ENCODE measurements at places on chromosomes 1 and 21.

- no peak for DNase-seq
Observed at GRCh38 chr1:10520497-10520896, 45.7 kb downstream of the PEX14 start.

DNA sequence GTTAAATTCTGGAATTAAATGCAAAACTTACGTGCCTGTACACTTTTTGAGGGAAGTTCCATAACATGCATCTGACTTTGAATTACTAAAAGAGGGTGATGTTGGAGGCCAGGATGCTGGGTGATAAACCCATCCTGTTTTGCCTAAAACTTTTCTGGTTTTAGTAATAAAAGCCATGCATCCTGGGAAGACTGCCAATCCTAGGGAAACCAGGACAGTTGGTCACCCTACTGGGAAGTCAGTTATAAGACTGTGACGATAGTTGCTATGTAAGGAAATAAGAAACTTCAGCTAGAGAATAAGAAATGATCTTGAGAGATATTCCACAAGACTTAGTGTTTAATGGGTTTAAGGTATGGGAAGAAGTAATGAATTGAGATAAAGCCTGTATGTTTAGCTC is 336.6 kb upstream of the LYPLAL1 start:
- DNase-seq, result no peak

GRCh38 chr1:204314893-204315658 is 44.7 kb downstream of the PLEKHA6 start:
- DNase-seq, result no peak

DNA sequence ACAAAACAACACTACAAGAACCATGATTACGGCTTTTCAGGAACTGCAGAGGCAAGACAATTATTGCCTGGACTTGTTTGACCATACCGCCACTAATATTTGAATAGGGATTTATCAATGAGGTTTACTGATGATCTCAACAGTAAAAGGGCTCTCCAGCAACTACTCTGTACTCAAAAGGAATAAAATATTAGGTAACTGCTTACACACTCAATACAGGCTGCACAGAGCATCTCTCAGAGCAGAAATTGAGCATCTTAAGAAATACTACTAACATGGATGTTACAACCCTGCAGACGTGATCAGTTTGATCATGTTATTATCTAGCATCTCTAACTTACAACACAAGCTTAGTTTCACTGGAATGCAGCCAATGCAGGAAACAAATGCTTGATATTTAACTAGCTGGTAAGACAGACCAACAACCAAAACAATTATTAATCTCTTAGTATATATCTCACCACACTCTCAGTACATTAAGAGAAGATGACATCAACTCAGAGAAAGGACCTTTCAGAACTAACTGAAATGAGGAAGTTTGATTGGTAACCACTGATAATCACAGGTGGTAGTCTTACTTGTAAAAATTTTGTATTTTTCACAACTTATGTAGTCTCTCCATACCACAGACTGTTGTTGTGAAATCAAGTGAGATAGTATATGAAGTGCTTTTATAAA is 52.2 kb downstream of the PUM1 start:
- no peak for DNase-seq

- no peak for DNase-seq
Observed at GRCh38 chr1:160211046-160211790, 6.0 kb downstream of the PEA15 start.

DNA sequence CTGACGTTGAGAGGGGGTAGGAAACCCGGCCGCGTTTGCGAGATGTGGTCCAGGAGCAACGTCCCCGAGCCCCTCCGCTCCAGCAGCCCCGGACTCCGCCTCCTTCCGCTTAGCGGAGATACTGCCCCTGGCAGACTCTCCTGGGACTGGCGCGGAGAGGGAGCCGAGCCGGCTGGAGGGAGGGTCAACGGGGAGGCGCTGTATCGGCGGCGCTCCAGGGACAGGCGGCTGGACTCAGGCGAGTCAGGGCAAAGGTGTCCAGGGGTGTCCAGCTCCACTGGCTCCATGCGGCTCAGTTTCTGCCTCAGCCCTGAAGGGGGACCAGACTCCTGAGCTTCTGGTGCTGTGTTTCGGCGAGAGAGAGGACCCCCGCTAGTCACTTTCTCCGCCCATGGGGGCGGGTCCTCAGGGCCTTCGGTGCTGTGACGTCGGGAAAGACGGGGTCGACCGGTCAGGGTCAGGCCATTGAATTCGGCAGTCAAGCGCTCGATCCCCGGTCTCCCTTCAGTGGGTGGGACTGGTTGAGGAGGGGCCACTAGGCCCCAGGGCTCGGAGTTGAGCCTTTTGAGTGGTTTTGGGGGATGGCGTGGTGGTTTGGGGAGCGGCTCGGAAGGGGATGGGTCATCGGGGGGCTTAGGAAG is 2.8 kb upstream of the LIX1L start:
- DNase-seq, result no peak

DNA sequence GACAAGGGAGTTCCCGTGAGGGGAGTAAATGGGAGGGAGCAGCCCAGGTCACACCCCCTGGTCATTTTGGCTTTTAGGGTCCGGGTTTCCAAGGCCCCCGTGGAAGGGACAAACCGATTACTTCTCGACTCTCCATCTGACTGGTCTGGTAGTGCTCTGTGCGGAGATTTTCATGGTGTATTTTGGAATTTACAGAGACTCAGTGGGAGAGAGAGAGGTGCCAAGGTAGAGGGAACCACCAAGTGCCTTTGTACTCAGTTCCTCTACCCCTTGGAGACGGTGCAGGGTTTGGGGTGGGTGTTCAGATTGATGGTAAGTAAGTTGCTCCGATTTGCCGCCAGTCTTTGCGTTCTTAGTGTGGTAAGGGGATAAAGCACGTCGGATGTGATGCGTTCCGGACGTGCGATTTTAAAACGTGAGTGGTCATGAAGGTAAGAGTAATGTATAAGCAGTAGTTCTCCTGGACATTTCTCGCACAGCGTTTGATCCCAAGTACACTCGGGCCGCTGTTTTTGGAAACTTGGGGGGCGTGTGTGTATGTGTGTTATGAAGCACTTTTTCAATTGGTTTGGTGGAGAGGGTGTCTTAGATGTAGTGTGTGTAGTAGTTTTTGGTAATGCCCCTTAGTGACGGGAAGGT is 682 bp downstream of the SUCO start:
- DNase-seq, result no peak

DNA sequence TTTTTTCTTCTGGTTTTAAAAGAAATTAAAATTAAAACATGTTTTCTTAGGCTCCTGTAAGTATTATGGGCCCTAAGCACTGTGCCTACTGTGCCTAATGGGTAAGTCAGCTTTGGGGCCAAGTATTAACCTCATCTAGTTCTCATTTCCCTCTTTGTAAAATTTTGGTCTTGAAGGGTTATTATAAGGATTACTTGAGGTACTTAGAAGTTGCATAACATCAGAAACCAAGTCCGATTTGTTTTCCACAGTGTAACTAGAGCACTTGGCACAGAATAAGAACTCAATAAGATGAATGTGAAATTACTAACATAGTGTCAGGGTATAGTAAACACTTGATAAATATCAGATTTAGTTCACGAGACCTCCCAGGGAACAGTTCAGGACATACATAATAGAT is 16.4 kb upstream of the OSBPL9 start:
- no peak for DNase-seq

DNA sequence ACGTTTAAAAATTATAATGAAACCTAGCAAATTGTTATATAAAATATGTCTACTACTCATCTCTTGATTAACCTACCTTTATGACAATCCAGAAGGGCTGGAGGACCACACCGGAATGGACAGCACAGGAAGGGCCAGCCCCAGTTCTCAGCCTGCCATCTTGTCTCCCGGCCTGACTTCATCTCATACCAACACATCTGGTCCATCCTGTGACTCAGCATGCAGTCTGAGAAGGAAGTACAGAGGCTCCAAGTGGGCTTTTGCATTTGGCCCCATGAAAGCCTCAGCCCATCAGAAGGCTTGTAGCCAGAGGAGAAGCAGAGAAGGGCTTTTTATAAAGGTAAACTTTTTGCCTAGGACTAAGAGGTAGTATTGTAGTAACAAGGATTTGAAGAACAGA is 436.6 kb downstream of the MRPL39 start:
- no peak for DNase-seq

GRCh38 chr1:208028526-208028925 is 117.6 kb upstream of the CD34 start:
- no peak for DNase-seq

- no peak for DNase-seq
Observed at GRCh38 chr1:2356911-2357845, 34.2 kb downstream of the MORN1 start.

DNA sequence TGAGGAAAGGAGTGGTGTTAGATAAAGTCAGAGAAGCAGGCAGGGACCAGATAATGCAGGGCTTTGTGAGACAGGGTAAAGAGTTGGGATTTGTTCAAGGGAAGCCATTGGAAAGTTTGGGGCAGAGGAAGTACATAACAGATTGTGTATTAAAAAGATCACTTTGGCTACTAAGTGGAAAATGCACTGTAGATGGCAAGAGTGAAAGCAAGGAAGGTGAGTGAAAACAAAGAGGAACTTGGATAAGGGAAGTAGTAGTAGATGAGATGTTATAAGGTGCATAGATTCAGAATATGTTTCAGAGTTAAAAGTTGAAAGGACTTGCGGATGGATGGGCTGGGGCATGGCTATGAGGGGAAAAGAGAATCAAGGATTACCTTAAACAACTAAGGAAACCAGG is 17.4 kb downstream of the MRPL39 start:
- no peak for DNase-seq

DNA sequence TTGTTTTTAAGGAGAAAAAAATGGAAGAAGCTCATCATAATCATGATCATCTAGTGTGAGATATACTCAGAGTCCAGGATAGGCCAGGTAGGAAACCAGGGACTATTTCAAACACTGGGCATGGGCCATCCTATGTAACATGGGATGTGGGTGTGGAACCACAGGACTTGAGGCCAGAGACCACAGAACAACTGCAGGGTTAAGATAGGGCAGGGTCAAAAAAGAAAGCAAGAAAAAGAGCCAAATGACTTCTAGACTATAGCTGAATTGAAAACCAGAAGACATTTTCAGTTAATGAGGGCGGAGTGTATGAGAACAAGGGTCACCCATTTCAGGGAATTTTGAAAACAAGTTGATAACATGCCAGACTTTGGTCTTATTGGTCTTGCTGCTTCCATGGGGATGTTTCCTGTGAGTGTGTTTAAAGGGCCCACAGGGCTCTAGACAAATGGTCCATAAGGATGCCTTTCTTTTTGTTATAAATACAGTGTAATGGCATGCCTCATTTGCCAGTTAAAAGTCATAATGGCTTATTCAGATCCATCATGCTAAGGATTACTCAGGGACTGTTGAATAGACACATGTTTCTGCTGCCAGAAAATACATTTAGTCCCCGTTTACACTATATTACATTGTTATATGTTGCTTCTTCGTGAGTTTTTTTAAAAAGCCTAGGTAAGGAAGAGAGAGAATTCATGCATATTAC is 182.0 kb upstream of the C21orf91 start:
- no peak for DNase-seq

GRCh38 chr1:109807822-109808680 is 44.3 kb upstream of the EPS8L3 start:
- DNase-seq, result no peak

DNA sequence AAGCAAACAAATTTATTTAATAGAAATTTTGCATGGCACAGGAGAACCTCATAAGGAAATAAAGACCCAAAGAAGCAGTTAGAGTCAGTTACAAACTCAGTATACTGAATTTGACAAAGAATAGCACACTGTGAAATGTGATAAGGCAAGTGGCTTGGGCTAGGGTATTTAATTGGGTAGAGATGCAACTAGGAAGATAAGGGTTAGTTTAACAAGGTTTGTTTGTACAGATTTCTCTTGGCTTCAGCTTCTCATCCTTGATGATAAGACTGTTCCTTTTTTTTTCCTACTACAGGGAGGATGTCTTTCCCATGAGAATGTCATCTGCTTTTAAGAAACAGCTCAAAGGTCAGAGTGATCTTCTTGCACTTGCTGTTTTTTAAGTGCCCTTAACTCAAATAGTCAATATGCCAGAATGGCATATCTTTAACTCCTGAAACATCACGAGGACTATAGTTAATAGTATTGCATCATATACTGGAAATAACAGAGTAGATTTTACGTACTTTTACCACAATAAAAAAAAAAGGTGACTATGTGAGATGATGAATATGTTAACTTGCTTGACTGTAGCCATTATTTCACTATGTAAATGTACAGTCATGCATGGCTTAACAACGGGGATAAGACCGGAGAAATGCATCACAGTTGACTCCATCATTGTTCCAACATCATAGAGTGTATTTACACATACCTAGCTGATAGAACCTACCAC is 9.2 kb upstream of the TRAF3IP3 start:
- no peak for DNase-seq

DNA sequence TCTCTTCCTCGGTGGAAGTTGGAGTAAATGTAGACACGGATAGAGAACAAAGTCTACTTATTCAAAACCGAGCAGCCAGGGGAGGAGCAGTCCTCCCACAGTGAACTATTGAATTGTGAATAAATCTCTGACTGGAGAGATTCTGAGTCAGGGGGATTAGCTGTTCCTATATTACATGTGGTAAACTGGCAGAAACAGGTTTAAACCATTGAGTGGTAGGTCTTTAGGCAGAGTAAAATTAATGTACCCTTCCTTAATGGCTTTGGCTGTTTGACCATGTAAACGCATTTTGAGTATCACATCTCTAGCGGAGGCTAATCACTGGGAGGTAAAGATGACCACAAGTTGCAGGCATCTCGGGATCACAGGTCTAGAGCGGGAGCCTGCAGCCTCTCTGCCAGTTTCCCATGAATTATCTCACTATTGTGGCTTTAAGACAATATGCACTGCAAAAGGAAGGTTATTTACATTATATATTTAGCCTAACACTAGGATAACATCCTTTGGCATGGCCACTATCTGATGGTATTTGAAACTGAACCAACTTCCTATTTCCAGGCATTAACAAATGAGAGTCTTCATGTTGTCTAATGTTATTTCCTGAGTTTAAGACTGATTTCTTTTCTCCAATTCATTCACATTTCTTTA is 7.9 kb upstream of the DISC1 start:
- no peak for DNase-seq

DNA sequence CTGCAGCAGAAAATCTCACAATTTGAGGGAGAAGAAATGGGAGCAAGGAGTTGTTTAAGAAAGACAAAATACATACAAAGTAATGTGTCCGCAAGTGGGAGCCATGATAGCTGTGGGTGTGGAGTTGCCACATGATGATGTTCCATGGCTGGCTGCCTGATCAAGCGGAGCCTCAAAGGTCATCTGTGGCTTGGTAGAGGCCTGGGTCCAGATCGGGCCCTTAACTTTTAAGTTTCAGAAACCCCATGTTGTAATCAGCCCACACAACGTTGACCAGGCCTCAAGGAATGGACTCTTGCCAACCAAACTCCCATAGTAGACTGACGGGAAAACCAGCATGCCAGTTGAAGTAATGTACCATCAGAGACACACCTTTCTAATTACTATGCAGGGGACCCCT is 64.7 kb upstream of the ANGPTL1 start:
- DNase-seq, result no peak

GRCh38 chr1:61143821-61144424 is 61.6 kb downstream of the NFIA start:
- no peak for DNase-seq

DNA sequence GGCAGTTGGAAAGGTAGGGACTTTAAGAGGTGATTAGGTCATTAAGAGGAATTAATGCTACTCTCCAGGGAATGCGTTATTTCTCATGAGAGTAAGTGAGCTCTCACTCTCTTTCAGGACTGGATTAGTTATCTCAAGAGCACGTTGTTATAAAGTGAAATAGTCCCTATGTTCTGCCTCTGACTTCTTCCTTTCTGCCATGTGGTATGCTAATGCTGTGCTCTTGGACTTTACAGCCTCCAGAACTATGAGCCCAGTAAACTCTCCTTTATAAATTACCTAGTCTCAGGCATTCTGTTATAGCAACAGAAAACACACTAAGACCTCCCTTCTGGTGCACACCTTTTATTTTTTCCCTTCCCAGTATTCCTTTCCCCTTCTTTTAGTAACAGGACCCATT is 187.8 kb downstream of the NR5A2 start:
- DNase-seq, result no peak

Measured in NCI-H1417 treated with DMSO at 0.1 percent for 48 hours (cell line).